NCI-H460 (cell line): ENCODE measurements at places on chromosomes 11 and 22.

GRCh38 chr11:2800655-2801531, 84.7 kb downstream of the CDKN1C start:
- DNase-seq, result no peak

- DNase-seq, result no peak
These were observed 89.1 kb upstream of the NNMT start for GRCh38 chr11:114207096-114207495.

DNA sequence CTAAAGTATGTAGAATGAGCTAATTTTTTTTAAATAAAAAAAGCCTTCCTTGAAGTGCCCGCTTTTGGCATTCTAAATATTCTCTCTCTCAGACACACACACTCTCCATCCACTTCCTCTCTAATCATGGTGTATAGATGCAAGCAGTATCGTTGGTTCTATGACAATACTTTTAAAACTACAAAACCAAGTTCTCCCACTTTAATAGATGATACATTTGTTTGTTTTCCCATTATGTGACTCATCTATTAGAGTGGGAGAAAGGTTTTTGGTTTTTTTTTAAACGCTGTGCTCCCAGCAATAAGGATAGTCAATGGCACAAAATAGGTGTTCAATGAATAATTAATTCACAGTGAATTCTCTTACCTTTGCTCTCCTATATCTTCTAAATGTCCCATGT, 44.6 kb downstream of the FZD4 start:
- DNase-seq, result no peak

GRCh38 chr11:42960521-42961088, 351.2 kb upstream of the API5 start:
- DNase-seq, result no peak

GRCh38 chr22:46104170-46104880, 46.0 kb upstream of the PPARA start:
- no peak for DNase-seq

DNA sequence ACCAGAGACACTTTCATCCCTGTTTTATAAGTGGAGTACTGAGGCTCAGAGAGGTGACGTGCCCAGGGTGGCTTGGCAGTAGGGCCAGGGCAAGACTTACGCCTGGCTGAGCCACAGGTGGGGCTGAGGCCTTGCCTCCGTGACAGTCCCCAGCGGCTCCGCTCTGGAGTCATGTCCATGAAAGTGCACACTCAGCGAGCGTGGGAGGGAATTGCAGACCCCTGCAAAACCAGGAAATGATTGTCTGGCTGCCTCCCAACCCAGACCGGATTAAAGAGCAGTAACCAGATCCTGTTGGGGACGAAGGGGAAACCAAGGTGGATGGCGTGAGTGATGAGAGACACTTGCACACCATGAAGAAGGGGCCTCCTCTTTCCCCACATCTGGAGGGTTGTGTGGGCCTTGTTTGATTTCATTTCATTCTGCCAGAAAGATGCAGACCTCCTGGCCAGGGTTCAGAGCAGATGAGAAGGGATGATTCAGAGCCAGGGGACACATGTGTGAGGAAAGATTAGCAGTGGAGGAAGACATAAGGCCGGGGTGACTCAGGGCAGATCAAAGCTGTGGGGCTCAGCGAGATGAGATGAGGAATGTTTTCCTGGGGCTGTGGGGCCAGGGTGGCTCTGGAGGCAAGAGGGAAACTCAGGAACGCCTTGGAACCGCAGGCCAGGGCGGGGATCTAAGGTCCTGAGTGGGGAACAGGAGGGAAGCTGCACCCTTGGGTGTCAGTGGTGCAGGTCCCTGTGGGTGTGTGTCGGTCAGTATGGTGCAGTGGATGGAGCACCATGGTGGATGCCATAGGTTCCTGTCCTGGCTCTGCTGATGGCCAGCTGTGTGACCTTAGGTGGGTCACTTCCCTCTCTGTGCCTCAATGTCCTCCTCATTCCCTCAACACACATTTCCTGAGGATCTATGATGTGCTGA, 29.9 kb upstream of the LRRC32 start:
- no peak for DNase-seq

DNA sequence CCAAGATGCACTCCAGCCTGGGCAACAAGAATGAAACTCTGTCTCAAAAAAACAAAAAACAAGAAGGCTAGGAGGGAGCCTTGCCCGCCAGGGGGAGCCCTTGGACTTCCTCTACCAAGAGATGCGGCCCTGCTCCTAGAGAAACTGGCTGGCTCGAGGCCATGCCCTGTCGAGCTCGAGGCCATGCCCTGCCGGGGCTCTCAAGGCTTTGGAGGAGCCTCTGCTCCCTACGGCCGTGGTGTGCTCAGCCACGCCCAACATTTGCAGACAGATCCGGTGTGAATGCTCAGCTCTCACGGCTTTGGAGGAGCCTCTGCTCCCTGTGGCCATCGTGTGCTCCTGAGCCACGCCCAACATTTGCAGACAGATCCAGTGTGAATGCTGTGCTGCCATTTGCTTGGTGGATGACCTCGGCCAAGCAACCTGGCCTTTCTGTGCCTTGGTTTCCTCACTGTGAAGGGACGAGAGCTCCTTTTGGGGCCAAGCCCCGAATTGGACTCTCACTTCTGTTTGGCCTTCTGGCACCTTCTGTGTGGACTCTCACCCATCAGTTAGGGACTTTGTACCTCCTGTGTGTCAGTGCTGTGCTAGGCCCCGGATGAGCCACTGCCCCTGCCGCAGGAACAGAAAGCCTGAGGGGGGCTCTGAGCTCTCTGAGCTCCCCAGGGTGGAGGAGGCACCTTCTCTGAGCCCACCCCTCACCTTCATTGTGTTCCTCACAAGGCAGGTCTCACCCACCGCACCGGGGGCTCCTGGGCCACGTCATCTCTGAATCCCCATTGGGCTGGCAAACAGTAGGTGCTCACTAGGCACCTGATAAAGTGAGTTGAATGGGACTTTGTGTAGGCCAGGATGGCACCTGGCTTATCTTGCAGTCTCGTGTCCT, 14.1 kb downstream of the C11orf24 start:
- peak; percentile 83 for DNase-seq

DNA sequence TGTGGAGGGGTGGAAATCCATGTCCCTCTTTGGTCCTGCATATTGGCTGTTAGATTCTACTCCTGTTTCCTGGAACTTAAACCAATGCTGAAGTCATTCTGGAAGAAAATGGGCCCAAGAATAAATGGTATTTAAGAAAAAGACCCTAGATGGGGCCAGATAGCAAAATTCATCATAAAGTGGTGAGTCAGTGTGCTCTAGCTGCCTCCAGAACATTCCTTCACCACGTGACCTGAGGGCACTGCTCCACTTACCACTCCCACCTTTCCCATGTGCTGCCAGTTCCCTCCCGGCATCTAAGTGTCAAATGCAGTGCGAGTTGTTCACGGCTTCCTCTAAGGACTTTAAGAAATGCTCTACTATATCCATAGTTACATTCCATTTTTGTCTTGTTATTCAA, 30.9 kb upstream of the NAP1L4 start:
- DNase-seq, result no peak

DNA sequence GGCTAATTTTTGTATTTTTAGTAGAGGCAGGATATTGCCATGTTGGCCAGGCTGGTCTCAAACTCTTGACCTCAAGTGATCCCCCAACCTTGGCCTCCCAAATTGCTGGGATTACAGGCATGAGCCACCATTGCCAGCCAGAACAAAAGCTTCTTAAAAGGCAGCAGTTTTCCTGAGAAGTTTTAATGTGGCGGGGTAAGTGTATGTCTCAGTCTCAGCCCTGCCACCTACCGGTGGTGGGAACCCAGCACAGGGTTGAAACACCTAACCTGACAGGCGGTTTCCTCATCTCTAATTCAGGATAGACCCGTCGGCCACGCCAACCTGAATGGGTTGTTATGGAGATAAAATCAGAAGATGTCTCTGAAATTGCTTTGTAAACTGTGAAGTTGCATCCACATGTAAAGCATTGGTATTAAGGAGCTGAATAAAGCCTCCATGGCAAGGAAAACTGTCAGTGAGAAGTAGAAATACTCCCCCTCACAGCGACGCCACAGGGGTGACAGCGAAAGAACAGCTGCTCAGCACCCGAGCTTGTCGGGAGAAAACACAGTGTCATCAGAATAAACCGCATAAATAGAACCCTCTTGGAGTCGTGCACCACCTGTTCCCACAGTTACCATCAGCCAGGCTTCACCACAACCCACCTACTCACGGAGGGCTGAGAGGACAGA, 165.9 kb upstream of the NCAM1 start:
- DNase-seq, result peak; percentile 38

DNA sequence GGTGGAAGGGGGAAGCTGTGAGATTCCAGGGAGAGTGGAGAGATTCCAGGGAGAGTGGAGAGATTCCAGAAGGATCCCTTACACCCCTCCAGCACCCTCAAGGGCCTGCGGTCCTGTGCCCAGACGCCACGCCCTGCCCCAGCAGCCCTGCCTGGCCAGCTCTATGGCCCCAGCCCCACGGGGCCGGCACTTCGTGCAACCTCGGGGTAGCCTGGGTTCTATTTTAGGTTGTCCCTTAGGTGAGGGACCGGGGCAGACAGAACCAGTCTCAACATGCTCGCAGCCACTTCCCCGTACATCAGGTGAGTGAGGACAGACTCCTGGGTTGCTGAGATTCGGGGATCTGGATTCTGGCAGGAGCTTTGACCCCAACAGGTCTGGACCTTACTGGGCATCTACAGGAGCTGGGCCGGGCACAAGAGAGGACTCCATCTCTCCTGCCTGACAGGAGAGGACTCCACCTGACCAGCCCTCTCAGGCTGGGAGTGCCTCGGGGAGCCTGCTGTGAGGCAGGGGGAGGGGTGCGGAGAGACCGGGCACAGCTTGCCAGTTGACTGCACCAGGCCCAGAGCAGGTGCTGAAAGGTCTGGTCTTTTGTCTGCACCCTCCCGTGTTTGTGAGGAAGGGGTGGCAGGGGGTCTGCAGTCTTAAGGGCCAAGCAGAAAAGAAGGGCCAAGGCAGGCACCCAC, 8.5 kb upstream of the ADORA2A start:
- DNase-seq, result no peak

- DNase-seq, result no peak
These were observed 8.0 kb downstream of the TTC17 start for GRCh38 chr11:43366677-43367076.

DNA sequence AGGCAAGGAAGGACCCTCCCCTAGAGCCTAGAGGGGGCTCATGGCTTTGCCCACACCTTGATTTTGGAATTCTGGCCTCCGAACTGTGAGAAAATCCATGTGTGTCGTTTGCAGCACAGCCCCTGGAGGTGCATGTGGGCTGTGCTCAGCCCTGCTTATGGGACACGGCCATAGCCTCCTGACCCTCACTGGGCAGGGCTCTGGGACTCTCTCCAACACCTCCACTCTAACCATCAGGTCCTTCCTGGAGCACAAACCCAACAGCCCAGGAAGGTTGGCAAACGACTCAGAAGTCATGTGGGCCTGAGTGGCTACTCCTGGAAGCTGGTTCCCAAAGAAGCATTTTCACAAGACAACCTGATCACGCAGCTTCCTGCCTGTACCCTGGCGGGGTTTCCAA, 144.1 kb downstream of the CTTN start:
- DNase-seq, result no peak

GRCh38 chr22:45285263-45286058, 712 bp downstream of the UPK3A start:
- DNase-seq, result no peak

- DNase-seq, result no peak
These were observed 70.6 kb downstream of the PHF21A start for GRCh38 chr11:46050662-46051061.

- DNase-seq, result no peak
These were observed 6.6 kb upstream of the RPS6KA4 start for GRCh38 chr11:64352099-64352994.

GRCh38 chr11:71251761-71252268, 562 bp downstream of the SHANK2 start:
- no peak for DNase-seq

DNA sequence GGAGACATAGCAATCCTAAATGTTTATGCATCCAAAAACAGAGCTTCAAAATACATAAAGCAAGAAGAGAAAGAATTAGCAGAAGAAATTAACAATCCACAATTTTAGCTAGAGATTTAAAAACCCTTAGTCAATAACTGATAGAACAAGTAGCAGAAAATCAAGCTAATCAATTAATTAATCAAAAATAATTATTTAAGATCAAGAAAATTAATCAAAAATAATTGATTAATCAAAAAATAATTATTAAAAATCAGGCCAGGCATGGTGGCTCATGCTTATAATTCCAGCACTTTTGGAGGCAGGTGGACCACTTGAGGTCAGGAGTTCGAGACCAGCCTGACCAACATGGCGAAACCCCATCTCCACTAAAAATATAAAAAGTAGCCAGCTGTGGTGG, 29.2 kb downstream of the C11orf24 start:
- DNase-seq, result no peak

- DNase-seq, result no peak
These were observed 3.6 kb downstream of the TNNI2 start for GRCh38 chr11:1842149-1843097.

DNA sequence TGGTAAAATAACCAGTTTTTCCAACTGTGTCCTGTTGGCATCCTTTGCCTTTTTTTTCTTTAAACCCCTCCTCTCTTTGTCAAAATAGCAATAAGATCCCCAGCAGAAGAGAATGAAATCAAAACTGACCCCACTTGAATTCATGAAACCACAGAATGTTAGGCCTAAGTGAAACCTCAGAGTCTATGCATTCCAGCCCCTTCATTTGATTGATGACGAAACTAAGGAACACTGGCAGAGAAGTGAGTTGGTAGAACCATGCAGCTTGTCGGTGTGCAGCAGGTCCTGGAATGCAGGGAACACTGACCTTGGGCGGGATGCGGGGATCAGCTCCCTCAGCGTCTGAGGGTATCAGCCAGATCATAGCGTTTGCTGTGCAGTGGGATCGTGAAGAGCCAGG, 57.5 kb downstream of the GRK3 start:
- DNase-seq, result no peak

GRCh38 chr11:96234866-96235441, 108.0 kb downstream of the MAML2 start:
- no peak for DNase-seq

GRCh38 chr22:23518376-23519187, 61.5 kb downstream of the IGLL1 start:
- no peak for DNase-seq
